Epithelial cell of alveolus of lung (primary cell): ENCODE measurements at places on chromosomes 6 and 20. TPM values are rescaled to one million over a fixed set of nuclear protein-coding genes. Genes with fewer than 3 reads are reported as not detected.

Gene GTF2H4
- 12.3 and 22.7 TPM in 2 replicates for total RNA-seq

Gene TMC2
- not detected in 2 replicates for total RNA-seq

Gene C4A
- total RNA-seq: 0.52 and 13.6 TPM in 2 replicates

Gene CRIP3
- total RNA-seq: not detected in 2 replicates

Gene TREM1
- total RNA-seq: 1.2 and 8.7 TPM in 2 replicates

Gene SLC24A3
- total RNA-seq: 0.39 and 0.64 TPM in 2 replicates

Gene MBOAT1
- total RNA-seq: 2.0 and 4.5 TPM in 2 replicates

Gene WFDC12
- not detected in 2 replicates for total RNA-seq

Gene SLC2A10
- 43.3 and 48.8 TPM in 2 replicates for total RNA-seq

Gene IPCEF1
- 0.08 TPM in 1 of 2 replicates, not detected in the other for total RNA-seq

Gene C6orf141
- total RNA-seq: 1.6 and 3.2 TPM in 2 replicates

Gene CLIC5
- total RNA-seq: 0.08 TPM in 1 of 2 replicates, not detected in the other

Gene WFDC2
- 0.26 TPM in 1 of 2 replicates, not detected in the other for total RNA-seq

Gene LAMA2
- total RNA-seq: 28.3 and 54.9 TPM in 2 replicates

Gene KHDC1
- 3.5 and 4.2 TPM in 2 replicates for total RNA-seq

Gene GFOD1
- total RNA-seq: 2.6 and 2.8 TPM in 2 replicates

Gene TFAP2D
- not detected in 2 replicates for total RNA-seq

Gene DEFB127
- total RNA-seq: not detected in 2 replicates

Gene LRRN4
- total RNA-seq: 0.26 TPM in 1 of 2 replicates, not detected in the other

Gene TFAP2C
- total RNA-seq: 0.13 TPM in 1 of 2 replicates, not detected in the other

Gene KHDRBS2
- not detected in 2 replicates for total RNA-seq

Gene LHFPL5
- not detected in 2 replicates for total RNA-seq

Gene GABRR2
- total RNA-seq: under 0.01 and 0.08 TPM in 2 replicates

Gene RCAN2
- total RNA-seq: 5.3 and 5.9 TPM in 2 replicates

Gene SEL1L2
- total RNA-seq: not detected in 2 replicates

Gene LPIN3
- total RNA-seq: 3.4 and 13.9 TPM in 2 replicates

Gene TP53INP2
- total RNA-seq: 6.9 and 18.0 TPM in 2 replicates

Gene HLA-DQA1
- not detected in 2 replicates for total RNA-seq

Gene VARS1
- total RNA-seq: 44.4 and 93.2 TPM in 2 replicates

Gene IL17A
- not detected in 2 replicates for total RNA-seq

Gene GJA10
- 0.13 TPM in 1 of 2 replicates, not detected in the other for total RNA-seq

Gene ANGPT4
- not detected in 2 replicates for total RNA-seq

Gene ABHD16B
- total RNA-seq: not detected in 2 replicates

Gene MRPS26
- total RNA-seq: 57.5 and 59.6 TPM in 2 replicates

Gene SLC44A4
- total RNA-seq: 1.0 TPM in 1 of 2 replicates, not detected in the other

Gene RAET1G
- total RNA-seq: 0.13 and 0.24 TPM in 2 replicates

Gene RALGAPB
- total RNA-seq: 15.1 and 16.7 TPM in 2 replicates

Gene MCCD1
- not detected in 2 replicates for total RNA-seq

Gene TTLL9
- total RNA-seq: not detected in 2 replicates

Gene KATNA1
- total RNA-seq: 16.0 and 19.7 TPM in 2 replicates

Gene BMP5
- 0.13 and 21.6 TPM in 2 replicates for total RNA-seq

Gene SIRPD
- not detected in 2 replicates for total RNA-seq

Gene COL11A2
- 0.16 TPM in 1 of 2 replicates, not detected in the other for total RNA-seq

Gene DEFB121
- not detected in 2 replicates for total RNA-seq

Gene RUNX2
- total RNA-seq: 12.8 TPM in 2 replicates

Gene CYP39A1
- total RNA-seq: 1.9 and 3.4 TPM in 2 replicates

Gene ALDH5A1
- 0.64 and 0.91 TPM in 2 replicates for total RNA-seq

Gene BPIFB1
- total RNA-seq: not detected in 2 replicates

Gene SRSF3
- 127 and 269 TPM in 2 replicates for total RNA-seq

Gene FAM217A
- total RNA-seq: not detected in 2 replicates

Gene HLA-DOA
- 0.16 TPM in 1 of 2 replicates, not detected in the other for total RNA-seq

Gene KCNK15
- total RNA-seq: not detected in 2 replicates

Gene RAET1E
- total RNA-seq: 0.24 TPM in 1 of 2 replicates, not detected in the other

Gene AVP
- total RNA-seq: not detected in 2 replicates

Gene CLVS2
- under 0.01 TPM in 1 of 2 replicates, not detected in the other for total RNA-seq
